ENCODE measurements at places on chromosomes 6 and 20. TPM values are rescaled to one million over a fixed set of nuclear protein-coding genes. Genes with fewer than 3 reads are reported as not detected.

The OPN5 gene
- not detected for total RNA-seq

The NKAIN2 gene
- total RNA-seq, result not detected

- DNase-seq, result no peak
Measured at GRCh38 chr20:34074101-34074760, 37.8 kb downstream of the EIF2S2 start.

- DNase-seq, result no peak
Measured at GRCh38 chr6:6900569-6901204, 207.1 kb upstream of the RREB1 start.

DNA sequence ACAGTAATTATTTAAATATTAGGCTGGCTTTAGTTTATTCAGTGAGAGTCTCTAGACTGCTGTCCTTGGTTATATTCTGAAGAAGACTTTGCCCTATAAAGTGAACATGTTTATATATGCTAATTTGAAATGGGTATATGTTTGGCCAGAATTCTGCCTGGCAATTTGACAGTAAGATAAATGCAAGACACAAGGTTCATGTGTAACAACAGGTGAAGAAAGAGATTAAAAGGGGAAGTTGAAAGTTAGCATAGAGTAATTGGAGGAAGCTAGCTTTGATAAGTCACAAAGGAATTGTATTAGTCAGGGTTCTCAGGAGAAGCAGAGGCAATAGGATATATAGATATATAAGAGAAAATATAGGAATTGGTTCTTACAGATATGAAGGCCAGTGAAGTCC, 191.4 kb downstream of the CENPW start:
- DNase-seq, result no peak

DNA sequence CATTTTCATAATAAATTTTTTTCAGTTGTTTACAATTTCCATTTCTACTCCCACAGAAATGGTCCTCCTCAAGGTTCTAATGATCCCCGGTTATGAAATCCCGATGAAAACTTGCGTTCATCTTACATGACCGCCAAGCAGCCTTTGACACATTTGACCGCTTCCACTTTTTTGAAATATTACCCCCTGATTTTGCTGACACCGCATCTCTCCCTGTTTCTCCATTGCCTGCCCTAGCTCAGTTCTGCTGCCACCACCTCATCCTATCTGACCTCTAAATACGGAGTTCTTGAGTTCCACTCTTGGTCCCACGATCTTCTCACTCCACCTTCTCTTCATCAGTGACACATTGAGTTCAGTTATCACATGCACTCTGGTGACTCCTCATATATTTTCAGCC, 74.1 kb downstream of the SLC35B3 start:
- DNase-seq, result no peak

- DNase-seq, result no peak
Measured at GRCh38 chr6:26205161-26205624, 118.0 kb downstream of the HFE start.

GRCh38 chr6:20351534-20351933, 50.1 kb upstream of the E2F3 start:
- DNase-seq, result no peak

DNA sequence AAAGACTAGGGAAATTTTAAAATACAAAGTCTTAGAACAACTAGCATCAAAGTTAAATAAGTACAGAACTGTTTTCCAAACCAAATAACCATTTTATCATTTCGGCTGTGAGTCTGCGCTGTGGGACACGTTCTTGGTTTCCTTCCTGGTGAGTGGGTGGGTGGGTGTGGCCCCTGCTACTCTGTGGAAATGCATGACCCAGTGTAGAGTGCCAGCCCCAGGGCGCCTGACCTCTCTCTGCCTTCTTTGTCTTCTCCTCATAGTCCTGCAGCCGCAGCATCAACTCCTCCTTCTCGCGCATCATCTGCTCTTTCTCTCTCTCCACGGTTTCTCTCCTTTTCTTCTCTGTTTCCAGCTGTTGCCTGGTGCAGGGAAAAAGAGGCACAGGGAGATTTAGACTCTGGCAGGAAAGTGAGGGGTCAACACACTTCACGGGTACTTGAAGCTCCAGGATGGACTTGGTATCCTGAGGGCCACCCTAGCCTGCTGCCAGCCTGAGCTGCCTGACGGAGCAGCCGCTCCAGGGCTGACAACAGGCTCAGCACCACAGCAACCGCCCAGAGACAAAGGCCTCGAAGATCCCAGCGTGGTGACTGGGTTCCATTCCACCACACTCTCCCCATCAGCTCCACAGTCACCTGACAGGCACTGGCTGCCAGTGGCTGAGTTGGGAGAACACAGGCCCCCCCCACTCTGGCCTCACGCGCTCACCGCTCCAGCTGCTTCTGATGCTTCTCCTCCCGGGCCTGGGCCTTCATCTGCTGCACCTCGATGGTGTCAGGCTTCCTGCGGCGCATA, 48.4 kb downstream of the EZR start:
- DNase-seq, result no peak

GRCh38 chr20:60941379-60941778, 310.7 kb upstream of the CDH4 start:
- DNase-seq, result no peak

DNA sequence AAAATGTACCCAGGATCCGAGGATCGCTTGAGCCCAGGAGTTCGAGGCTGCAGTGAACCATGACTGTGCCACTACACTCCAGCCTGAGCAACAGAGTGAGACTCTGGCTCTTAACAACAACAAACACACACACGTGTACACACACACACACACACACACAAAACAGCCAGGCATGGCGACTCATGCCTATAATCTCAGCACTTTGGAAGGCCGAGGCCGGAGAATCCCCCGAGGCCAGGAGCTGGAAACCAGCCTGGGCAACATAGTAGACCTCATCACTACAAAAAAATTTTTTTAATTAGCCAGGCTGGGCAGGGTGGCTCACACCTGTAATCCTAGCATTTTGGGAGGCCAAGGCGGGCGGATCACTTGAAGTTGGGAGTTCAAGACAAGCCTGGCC, 23.3 kb upstream of the ARFGEF2 start:
- peak; percentile 42 for DNase-seq

Measured in A172 (cell line).